ENCODE measurements at places on chromosomes 12 and 14.

DNA sequence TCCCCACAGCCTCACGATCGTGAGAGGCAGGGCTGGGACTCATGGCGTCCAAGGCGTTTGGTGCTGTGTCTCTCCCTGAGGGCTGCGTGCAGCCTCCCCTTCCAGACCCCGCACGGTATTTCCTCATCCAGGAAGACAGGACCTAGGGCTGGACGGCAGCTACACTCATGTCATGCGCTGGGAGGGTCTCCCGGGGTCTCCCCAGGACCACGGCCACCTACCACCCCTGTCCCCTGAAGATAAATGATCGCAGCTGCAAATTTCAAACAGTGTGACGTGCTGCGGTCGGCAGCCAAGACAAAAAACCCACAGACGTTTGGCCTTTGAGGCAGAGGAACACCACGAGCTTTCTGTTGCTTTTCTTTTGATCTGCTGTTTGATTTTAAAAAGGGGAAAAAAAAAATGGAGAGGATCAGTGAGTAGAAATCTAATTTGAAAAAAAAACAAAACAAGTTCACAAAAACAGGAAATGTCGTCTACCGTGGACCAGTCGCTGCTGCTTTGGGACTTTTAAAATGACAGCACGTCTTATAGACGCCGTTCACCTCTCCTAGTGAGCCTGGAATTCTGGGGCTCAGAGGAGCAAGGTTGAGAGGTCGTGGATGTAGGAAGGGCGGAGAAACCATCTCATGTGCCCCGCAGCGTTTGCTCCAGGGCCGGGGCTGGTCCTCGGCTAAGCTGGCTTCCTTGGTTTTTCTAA lies 237.6 kb downstream of the SLC41A2 start:
- peak; percentile 57 for DNase-seq

DNA sequence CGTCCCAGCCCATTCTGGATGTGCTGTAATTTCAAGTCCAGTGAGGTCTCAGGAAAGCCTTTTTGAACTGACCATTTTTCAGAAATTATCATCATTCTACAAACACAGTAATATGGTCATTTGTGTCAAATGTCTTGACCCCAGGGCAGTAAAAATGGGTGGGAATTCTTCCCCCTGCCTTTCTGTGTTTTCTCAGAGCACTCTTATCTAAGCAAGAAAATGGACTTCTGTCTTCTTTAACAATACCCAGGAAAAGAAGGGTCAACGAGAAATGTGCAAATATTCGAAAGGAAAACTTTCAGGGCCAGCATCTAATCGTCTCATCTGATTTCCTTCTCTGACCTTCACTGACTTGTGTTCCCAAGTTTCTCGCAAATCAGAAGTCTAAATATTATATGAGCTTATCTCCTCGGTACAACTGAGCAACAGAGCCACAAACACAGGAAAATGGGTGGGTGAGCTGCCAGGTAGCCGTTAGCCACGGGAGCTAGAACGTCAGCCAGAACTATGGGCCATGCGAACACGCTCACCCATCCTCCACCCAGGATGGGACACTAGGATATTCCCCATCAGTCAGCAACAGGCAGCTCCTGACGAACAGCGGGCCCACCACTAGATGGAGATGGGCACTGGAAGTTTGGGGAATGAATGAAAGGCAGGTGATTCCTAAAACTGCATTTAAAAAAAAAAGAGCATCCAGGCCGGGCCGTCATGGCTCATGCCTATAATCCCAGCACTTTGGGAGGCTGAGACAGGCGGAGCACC lies 57.1 kb downstream of the VWF start:
- peak; percentile 88 for DNase-seq

DNA sequence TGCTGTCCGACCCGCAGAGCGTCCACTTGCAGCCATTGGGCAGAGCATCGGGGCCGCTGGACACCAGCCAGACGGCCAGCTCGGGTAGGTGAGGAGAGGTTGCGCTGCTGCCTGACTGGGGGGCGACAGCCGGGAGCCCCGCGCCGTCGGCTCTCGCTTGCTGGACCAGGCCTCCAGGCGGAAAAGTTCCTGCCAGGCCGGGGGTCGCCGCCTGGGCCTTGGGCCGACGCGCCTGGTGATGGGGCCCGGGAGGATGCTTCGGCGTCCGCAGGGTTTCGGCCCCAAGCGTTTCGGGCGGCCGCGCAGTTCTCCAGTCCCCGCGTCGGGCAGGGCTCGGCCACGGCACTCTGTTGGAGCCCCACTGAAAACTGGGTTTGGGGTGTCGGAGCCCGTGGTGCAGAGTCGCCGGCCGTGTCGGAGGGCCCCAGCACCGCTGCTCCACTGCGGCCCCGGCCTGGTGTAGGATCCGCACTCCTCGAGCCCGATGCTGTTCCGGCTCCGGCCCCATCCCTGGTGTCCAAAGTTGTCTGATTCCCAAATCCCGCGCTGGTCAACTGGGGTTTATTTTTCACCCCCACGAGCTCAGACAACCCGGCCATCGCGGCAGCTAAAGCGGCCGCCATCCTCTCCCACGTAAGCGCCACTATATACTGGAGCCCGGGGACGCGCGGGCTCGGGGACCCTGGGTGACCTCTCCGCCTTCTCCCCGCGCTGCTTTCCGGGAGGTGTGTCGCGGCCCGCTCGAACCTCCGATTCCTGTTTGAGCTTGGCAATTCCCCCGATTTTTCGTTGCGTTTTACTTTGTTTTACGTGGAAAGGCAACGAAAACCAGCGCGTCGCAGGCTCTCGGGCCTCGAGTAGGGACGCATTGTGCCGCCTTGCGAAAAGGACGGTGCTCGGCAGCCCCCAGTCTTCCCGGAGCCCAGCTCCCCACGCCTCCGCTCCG lies 872 bp downstream of the VSX2 start:
- DNase-seq: peak; percentile 85

- no peak for DNase-seq
These were observed 21.6 kb downstream of the BTG1 start for GRCh38 chr12:92123780-92124688.

GRCh38 chr12:2589381-2589780 lies 205.4 kb upstream of the FKBP4 start:
- DNase-seq: no peak

DNA sequence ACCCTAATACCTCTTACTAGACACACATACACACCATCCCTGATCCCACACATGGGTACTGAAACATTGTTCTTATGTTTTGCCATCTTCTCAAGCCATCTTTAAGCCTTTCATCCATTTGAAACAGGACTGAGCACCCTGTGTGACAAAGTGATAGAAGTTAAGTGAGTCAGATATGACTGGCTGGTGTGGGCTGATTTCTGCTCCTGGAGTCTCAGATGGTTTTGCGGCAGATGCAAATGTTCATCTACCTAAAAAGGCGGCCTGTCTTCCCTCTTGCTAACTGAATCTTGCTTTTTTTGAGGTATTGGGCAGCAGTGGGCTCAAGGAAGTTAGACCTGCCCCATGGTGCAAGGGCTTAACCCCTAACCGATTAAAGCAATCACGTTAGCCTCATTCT lies 30.4 kb upstream of the PKP2 start:
- DNase-seq: no peak

DNA sequence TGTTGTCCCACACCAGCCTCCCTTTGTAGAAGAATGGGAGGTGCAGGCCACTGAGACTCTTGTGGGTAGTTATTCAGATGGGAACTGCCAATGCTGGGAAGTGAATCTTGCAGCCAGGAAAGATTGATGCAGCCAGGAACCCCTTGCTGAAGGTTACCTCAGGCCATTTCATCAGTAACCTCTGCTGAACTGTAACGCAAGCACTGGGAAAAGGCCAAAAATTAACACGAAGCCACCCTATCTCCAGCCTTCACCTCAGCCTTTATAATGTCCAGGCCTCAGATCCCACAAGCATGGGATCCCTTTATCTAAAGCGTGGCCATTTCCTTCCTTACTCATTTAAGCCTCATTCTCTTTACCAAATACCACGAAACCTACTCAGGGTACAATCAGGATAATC lies 211.1 kb downstream of the SPTSSA start:
- DNase-seq: no peak

- peak; percentile 92 for DNase-seq
These were observed at the start of gene DHH for GRCh38 chr12:49094160-49094974. Gene DHH, minus strand, starts transcription at chr12:49094801. Its CDS starts 289 bp downstream, at chr12:49094512.

DNA sequence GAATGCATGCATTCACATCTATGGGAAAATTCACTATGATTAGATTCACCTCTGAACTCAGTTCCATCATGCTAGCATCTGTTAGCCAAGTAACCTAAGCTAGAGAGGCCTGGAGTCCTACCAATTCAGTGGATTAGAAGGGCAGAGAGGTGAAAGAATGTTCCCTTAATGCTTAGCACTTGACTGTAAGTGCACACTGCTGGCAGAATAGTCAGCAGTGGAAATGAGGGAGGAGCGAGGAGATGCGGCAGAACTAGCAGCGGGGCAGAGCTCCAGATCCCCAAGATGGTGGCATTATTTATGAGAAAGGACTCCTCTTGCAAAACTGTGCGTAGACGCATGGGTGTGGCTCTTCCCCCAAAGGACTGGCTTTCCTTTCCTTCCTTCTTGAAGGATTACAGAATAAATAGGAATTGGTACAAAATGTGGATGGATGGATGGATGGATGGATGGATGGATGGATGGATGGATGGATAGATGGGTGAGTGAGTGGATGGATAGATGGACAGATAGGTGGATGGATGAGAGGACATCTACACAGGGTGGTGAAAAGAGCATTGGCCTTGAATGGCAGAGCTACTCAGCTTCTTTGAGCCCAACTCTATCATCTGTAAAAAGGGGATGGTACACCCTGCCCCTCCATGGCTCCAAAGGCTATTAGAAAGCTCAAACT lies 227.2 kb downstream of the CHST11 start:
- no peak for DNase-seq

- DNase-seq: no peak
These were observed 11.8 kb upstream of the OTUB2 start for GRCh38 chr14:94014382-94014781.

GRCh38 chr12:118102070-118102469 lies 1.7 kb downstream of the VSIG10 start:
- peak; percentile 61 for DNase-seq

Data from H7 (cell line).